ENCODE measurements at places on chromosomes 4 and X.

- DNase-seq: no peak
Measured at GRCh38 chrX:100623001-100623400, 13.6 kb downstream of the TSPAN6 start.

- no peak for DNase-seq
Measured at GRCh38 chr4:57053508-57053907, 56.7 kb downstream of the IGFBP7 start.

GRCh38 chr4:146520896-146521540 lies 722 bp downstream of the SLC10A7 start:
- peak; percentile 53 for DNase-seq

DNA sequence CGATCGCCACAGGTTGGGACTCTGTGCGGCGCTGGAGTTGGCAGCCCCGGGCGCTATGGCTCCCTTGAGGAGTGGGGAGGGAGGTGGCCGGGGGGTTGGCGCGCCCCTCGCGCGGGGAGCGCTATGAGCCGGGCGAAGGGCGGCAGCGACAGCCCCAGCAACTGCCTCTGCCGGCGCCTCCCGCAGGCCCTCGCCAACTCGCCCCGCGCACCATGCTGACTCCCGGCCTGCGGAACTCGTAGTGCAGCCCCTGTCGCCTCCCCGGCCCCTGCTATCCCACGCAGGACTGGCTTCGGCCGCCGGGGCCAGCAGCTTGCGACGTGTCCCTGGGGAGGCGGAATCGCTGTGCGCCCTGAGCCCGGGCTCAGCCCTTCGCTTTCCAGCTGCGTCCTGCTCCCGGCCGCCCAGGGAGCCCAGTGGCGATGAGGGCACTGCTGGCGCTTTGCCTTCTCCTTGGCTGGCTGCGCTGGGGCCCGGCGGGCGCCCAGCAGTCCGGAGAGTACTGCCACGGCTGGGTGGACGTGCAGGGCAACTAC lies 415 bp downstream of the SHISA3 start:
- no peak for DNase-seq

- no peak for DNase-seq
Measured at GRCh38 chr4:16626945-16627344, 271.5 kb downstream of the LDB2 start.

DNA sequence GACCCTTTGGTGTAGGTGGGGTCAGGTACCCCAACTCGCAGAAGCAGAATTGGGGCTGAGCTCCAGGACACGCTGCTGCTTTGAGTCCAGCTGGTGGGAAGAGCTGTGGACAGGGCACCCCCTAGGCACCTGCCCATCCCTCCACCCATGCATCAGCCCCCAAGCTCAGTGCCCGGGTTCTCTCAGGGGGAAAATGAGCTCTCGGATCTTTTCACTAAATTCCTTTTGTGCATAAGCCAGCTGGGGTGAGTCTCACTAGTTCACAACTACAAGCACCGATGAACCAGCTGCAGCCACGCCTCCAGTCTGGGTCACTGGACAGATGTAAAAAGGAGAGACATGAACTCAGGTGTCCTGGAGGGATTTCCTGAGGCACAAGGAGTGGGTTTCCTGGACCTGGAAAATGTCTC lies 286.8 kb downstream of the CRLF2 start:
- DNase-seq: no peak

DNA sequence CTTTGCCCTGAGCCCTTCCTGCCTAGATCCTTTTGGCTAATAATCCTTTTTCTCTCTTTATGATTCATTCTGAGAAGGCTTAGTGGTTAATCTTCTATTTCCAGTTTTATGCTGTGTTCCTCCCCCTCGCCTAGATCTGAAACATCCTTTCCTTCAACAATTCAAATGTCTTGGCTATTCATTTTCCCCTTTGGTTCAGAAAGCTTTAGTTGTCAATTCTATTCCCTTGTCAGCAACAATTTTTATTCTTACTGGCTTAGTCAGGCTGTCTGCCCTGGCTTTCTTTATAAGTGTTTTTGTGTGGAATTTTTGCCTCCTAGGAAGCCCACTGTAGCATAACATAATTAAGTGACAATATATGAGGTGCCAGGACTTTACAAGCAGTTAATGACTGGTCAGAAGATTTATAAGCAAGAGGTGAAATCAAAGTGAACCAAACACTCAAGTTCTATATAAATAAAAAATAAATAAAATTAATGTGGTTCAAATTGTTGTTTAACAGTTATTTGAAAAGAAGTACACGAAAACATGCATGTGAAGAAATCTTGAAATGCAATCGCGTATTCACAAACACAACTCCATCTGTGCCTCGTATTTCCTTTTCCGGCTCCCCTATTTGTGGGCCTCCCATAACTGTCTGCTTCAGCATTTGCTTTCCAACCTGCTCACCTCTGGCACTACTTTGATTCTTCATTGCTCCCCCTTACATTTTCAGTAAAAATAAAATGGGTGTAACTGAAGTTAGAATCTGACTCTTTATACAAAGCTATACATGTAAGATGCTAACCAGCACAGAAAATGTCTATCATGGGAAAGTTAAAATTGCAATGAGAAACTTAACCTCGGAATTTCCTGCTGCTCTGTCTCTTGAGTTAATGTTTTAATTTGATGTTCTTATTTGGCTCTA lies 235.4 kb downstream of the SPRY1 start:
- DNase-seq: no peak

DNA sequence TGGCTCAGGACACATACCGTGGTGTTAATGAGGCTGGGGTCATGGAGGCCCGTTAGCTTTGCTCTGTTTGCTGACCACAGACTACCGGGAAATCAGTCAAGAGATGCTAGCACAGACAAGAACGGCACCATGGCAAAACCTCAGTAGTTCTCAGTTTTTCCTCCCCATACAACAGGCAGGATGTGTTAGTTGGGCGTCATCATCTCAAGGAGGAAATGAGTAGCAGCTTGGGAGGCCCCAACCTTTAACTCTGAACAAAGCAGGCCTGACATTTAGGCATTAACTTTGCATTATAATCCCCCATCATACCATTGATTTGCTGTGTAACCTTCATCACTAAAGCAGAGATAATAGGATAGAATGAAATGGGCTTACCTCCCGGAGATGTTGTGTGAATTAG lies 714.2 kb downstream of the RPA4 start:
- peak; percentile 49 for DNase-seq

DNA sequence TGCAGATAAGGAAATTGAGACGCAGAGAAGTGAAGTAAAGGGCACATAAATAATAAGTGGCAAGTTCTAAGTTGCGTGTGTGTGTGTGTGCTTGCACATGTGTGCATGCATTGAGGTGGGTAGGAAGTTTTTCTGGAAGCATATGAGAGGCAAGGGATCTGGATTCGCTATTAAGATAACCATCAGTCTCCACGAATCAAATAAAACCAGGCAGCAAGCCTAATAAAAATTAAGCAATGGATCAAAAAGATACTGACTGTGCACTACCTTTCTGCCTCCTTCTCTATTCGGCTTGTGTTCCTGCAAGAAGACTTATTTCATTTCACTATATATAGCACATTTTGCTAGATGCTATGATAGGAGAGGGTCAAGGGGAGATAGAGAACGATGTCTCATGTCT lies 23.8 kb downstream of the SLC16A2 start:
- no peak for DNase-seq

DNA sequence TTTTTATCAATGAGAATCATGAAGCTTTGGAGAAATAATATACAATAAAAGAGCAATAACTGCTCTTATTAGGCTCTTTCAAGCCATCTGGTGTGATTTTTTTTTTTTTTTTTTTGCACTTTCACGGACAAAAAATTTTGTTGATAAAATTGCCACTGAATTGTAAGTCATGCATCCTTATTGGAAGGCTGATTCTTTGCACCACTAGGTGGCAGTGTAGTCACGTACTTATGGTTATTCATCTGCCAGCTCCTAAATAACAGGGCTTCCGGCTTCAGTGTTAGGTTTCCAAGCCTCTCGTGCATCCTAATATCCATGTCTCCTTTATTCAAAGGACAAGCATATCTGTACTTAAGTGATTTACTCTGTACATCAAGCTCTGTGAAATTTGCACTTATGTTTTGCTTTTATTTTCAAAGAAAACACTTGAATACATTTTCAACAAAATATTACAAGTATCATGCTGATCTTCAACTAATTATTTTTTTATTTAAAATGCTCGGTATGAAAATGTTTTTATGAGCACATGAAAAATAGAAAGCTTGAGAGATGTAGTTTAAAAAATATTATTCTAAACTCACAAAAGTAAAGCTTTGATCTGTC lies 1578.3 kb upstream of the TENM3 start:
- peak; percentile 41 for DNase-seq

DNA sequence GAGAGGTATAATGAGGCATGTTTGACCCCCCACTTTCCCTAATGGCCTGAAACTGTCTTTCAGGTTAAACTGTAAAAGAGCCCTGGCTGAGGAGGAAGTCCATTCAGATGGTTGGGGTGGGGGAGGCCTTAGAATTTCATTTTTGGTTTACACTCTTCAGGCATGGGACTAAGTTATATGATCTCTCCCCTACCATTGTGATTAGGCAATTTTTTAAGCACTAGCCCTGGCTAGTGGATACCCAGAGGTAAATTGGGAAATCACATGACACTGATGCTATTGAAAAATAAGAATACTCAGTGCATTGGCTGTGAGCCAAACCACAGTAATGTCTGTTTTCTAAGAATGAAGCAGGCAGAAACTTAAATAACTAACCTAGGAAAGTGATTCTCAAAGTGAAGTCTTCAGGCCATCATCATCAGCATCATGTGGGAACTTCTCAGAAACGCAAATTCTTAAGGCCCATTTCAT lies 149.7 kb downstream of the RRAGB start:
- no peak for DNase-seq

DNA sequence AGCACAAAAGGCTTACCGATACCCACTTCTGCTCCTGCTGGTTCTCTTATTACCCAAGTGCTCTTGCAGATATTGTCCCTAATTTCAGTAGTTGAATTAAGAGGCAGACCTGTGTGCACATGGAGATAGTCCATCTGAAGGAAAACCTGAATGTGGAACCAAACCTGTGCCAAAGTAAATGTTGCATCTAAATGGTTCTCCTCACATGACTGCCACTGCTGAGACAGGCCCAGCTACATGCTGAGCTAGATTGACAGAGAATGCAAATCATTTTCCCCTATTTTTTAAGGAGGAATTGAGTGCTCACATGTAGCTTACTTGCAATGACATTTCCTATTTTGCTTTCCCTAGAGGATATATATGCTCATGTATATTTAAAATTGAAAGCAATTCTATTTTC lies 609.1 kb upstream of the TECRL start:
- no peak for DNase-seq

DNA sequence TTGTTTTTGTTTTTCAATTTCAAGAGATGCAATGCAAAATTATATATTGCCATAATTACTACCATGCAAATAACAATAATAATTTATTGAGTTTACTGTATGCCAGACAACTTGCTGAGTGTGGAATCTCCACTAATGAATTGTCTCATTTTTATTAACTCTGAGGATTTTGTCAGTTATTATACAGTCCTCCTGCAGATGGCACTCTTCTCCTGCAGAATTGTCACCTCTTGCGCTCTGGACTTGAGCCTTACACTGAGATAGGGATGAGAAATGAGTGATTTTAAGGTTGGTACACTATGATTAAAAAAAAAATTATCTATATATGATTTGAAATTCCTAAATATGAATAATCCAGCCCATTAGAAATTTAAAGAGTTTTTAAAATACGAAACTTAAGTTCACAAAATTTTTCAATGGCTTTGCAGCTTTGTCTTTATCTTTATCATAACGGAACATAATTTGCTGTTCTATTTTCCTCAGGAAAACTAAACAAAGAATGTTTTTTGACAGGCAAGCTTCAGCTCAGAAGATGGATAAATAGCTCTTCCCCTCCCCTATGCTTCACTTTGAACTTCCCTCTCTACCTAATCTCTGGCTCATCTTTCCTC lies 12.7 kb upstream of the PAQR3 start:
- peak; percentile 38 for DNase-seq

DNA sequence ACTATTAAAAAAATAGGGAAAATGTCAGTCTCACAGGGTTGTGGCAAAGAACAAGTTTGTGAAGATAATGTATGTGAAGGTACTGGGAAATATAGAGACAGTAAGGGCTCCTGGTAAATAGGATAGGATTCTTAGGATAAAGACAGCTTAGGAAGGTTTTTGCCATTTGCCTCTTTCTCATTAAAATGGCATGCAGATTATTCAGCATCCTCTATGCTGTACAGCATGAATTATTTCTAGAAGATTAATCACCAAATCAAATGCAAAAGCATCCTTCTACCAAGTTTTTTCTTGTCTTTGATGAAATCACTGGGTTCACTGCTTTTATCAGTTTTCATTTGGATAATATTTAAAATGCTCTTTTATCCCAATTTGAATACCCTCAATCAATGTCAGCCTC lies 142.8 kb downstream of the NDST3 start:
- DNase-seq: no peak

DNA sequence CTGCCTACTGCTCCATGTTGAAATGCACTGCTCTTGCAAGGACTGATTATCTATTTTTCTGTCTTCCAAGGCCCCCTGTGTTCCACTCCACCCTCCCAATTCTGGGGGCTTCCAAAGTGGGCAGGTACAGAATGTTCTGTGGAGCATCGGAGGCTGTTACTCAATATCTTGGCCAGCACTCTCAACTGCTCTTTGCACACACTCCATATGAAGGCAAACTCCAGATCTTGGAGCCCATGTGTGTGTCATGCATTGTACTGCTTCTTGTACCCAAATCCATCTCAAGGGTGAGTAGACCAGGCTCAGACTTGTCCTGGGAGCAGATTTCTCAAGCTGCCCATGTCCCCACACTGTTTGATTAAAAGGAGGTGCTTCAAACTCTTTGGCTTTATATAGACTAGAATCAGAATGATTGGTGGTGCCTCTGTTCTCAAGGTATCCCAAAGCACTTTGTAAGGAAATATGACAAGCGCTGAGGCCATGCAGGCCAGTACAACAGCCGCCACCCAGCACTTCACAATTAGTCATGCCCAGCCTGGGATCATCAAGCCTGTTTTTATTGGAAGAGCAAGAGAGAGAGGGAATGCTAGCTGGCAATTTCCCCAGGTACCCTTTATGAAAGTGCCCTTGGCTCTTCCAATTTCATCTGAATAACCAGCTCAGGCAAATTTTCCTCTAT lies 44.3 kb downstream of the AR start:
- DNase-seq: no peak

- peak; percentile 55 for DNase-seq
Measured at GRCh38 chr4:13527981-13528820, 16.1 kb downstream of the NKX3-2 start.

GRCh38 chr4:61182915-61183314 lies 17.2 kb upstream of the ADGRL3 start:
- DNase-seq: no peak

DNA sequence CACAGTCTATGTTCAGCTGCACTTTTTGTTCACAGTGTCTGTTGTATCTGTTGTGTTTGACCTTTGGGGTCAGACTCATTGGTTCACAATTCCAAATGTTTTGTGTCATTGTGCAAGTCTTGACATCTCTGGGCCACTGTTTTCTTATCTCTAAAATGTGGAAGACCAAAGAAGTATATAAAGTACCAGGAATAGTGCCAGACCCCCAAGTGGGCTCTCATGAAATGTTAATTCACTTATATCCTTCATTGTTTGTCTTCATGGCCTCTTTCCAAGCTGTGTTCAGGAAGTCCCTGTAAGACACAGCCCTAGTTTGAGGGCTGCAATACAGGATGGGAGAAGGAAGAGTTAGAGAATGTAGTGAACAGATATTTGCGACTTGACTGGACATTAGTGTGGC lies 468.3 kb upstream of the BOD1L1 start:
- DNase-seq: no peak

GRCh38 chrX:45740291-45740690 lies 539.6 kb upstream of the DIPK2B start:
- DNase-seq: no peak

- DNase-seq: no peak
Measured at GRCh38 chr4:126718136-126718535, 914.6 kb upstream of the INTU start.

- DNase-seq: no peak
Measured at GRCh38 chr4:68344785-68345184, 5.1 kb downstream of the YTHDC1 start.

GRCh38 chr4:28744066-28744465 lies 1883.4 kb downstream of the STIM2 start:
- no peak for DNase-seq

Measured in activated CD4-positive, alpha-beta memory T cell treated with anti-CD3 and anti-CD28 coated beads for 36 hours (primary cell).